ENCODE measurements at places on chromosomes 13 and 19.

DNA sequence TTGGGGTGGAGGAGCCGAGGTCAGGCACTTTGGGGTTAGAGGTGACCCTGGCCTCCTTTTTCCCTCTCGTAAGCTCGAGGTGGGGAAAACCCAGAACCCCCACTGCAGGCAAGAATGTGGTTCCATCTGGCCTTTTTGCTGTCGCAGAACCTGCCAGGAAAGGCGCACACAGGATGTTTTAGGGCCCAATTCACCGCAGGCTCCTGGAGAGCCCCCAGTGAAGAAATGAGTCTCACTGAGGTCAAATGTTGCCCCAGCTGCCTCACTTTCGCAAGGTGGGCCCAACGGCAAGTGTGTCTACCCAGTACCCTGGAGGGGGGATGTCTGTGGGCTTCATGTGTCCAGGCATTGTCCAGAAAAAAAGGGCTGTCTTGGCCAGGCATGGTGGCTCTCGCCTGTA lies 61.8 kb downstream of the PEX11G start:
- DNase-seq = no peak

- DNase-seq = no peak
These were observed at the start of gene F2RL3 for GRCh38 chr19:16888629-16889365. Gene F2RL3 (plus strand): TSS chr19:16888999. CDS start chr19:16889190, 191 bp downstream.

- DNase-seq = no peak
These were observed 14.4 kb upstream of the RUBCNL start for GRCh38 chr13:46401432-46401831.

DNA sequence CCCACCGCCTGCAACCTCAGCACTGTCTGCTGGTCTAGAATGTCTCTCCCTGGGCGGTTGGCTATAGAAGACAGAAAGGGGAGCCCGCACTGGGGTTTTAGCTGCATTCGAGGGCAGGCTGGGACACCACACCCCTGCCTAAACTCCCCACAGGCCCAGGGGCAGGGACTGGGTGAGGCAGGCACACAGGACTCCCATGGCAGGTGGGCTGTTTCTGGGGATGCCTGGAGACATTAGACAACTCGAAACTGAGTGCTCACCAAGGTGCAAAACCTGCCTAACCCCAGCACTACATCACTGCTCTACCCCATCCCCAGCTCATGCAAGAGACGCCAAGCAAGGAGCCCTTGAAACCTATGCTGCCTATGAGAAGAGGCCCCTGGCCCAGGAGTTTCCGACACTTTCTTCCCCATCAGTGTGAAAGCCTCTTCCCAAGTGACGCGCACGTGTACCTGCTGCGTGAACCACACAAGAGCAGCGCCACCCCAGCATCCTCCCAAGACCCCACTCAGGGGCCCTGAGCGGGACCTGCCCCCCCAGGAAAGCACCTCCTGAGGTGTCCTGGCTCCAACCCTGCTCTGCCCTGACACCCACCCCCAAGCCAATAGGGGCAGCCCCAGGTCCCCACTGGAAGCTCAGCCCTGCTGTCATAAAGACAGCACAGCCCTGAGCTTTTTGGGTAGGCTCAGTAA lies 121.2 kb downstream of the TUBA3C start:
- no peak for DNase-seq

DNA sequence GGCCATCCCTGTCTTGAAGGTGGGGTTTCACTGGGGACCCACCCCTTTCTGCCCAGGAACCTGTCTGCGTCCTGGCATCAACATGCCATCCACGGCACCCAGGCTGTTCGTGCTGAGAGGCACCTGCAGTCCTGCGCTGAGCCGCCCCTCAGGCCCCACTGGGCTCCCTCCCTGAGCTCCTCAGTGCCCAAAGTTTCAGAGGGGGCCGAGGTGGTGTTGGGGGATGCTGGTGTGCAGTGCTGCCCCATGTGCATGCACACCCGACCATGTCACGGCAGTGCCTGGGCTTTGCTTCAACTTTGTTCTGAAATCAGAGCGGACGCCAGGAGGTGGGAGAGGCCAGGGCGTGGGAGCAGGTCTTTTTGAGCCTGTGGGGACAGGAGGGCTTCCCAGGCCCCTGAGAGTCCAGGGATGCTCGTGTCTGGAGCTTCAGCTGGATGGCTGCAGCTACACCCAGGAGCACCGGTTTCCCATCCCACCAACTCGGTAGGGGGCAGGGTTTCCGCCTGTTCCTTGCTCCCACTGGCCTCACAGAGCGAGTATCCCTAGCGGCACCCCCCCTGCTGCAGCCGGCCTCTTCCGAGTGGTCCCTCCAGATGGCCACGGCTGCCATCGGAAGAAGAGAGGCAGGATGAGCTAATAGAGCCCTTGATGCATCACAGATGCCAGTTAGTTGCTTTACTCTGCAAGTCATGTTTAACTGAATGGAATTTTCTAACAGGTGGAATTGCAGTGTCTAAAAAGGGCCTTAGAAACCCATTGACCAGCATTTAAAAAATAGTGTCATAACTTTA lies 44.0 kb downstream of the WDFY2 start:
- no peak for DNase-seq

GRCh38 chr19:18736415-18737336 lies 53.2 kb downstream of the CRTC1 start:
- no peak for DNase-seq

GRCh38 chr13:36515466-36515865 lies 83.2 kb downstream of the CCNA1 start:
- no peak for DNase-seq

DNA sequence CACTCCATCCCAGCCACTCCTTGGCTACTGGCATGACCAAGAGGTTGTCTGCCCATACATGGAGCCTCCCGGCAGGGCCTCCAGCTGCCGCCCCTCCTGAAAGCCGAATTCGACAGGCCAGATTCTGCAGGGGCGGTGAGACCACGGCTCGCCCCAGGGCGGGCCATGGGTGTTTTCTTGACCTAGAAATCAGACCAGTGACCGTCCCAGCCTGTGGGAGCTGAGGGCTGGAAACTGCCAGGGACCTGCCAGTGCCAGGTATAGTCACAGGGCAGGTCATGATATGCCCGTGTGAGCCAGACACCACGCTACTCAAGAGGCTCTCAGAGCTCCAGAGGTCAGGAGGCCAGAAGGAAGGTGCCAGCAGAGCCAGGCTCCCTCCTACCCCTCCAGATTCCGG lies 16.8 kb downstream of the DAPK3 start:
- DNase-seq = no peak

GRCh38 chr13:68895696-68896095 lies 1211.9 kb upstream of the ATXN8OS start:
- DNase-seq = no peak

- DNase-seq = peak; percentile 13
These were observed 24.2 kb downstream of the CPAMD8 start for GRCh38 chr19:17002455-17002854.

DNA sequence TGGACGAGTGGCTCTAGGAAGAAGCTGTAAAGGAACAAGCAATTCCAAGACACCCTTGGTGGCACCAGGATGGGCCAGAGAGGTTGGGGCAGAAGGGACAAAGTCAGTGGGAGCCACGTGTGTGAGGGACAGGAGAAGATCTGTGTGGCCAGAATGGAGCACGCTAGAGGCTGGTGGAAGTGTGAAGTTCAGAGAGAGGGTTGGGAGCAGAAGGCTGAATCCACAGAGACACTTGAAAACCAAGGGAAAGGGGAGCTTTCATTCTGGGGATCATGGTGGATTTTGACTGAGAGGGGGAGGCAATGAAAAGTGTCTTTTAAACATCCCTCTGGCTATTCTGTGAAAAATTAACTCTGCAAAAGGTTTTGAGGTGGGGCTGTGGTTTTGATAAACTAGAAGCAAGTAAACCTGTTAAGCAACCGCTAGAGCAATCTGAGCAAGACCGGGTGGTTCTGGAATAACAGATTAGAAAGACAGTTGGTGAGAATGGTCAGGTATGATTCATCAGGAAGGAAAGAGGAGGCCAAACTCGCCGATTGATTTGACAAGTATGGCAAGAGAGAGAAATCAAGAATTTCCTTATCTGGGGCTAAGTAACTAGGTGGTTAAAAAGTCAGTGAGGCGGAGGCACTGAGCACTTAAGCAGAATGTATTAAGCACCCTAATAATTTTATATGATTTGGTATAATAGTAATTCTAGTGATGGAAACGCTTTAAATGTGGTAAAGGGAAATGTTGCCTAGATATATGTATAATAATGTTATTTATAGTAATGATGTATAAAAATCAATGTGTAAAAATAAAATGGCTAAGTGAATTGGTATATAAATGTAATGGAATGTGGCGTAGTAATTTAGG lies 140.0 kb downstream of the MYO16 start:
- DNase-seq = no peak

GRCh38 chr13:23427342-23427843 lies 6.1 kb downstream of the SACS start:
- no peak for DNase-seq

GRCh38 chr13:40190641-40191100 lies 475.8 kb downstream of the FOXO1 start:
- peak; percentile 85 for DNase-seq

DNA sequence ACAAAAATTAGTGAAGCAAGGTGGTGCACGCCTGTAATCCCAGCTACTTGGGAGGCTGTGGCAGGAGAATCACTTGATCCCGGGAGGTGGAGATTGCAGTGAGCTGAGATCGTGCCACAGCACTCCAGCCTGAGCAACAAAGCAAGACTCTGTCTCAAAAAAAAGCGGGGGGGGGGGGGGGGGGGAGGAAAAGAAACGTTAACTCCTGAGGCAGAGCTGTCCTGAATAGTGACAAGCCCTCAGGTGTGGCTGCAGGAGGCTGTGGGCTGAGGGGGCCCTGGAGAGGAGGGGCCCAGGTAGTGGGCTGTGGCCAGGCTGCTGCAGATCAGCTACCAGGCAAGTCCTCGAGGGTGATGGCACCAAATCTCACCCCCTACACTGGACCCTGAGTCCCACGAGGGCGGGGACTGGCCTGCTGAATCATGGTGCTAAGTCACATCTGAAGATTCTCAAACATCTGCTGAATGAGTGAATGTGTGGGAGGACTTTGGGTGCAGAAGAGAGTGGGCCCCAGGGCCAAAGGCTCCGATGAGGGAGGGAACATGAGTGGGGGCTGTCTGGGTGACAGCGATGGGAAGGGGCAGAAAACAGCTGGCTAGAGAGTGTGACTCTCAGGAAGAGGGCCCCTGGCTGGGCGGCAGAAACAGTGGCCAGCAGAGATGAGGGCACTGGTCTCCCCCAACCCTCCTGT lies 24.6 kb upstream of the ATP1A3 start:
- DNase-seq = no peak

DNA sequence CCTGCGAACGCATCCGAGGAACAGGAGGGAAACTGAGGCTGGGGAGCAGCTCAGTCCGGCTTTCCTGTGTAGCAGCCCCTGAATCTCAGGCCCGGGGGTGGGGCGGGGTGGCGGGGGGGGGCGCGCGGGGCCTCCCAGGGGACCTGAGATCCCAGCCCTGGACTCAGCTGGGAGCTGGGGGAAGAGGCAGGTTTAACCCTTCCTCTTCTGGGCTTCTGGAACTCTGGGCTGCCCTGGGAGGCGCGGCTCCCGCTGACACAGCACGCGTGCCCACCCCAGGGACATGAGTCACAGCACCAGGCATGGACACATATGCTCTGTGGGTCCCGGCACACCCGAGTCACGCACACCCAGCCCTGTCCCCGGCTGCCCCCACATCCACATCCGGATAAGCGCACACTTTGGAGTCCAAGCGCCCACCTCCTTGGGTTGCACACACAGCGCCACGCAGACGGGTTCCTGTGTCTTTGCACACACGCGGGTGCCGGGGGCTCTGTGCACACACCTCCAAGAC lies 3.5 kb upstream of the CIRBP start:
- peak; percentile 58 for DNase-seq

- no peak for DNase-seq
These were observed 73.3 kb upstream of the FNDC3A start for GRCh38 chr13:48902368-48902767.

DNA sequence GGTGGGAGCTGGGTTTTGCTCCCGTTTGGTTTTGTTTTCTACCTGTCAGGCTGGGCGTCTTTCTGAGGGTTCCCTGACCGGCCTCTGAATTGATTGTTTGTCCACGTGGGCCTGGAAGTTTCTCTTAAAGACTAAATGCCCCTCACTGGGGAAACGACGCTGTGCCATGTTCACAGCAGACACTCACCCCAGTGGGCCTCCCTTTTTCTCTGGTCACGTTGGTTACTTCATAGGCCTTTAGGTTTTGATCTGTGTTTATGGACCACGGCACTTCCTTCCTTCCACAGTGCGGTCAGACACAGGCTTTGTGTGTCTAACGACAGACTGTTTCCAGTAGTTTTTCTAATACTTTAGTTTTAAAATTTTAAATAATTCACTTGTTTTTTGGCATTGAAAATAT lies 20.1 kb upstream of the NDUFS7 start:
- DNase-seq = peak; percentile 62

GRCh38 chr13:83810136-83810535 lies 72.1 kb downstream of the SLITRK1 start:
- no peak for DNase-seq

DNA sequence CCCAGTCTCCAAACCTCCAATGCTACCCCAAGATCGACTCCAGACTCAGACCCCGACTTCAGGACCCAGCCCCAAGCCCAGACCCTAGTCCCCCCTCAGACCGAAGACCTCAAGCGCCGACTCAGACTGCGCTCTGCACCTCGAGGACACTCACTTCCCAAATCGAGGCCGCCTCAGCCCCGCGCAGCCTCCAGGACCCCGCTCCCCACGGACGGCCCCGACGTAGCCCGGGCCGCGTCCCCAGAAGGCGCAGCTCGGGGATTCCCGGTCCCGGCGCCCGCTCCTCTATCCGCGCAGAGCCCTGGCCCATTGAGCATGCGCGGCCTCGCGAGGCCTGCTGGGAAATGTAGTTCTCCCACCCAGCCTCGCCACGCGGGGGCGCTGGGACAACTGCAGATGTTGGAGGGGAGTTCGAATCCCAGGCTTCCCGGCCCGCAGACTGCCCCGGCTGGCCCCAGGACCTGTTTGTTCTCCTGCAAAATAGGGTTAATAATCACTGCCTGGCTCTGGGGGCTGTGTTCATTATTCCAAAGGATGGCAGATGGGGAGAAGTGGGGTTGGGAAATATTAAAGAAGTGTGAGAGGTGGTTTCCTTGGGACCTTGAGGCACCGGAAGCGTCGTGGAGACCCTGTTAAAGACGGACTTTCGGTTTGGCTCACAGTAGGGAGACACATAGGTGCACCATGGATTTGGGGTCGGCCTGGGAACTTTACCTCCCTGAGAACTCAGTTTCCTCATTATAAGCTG lies at the start of gene APBA3:
Gene APBA3, minus strand, starts transcription at position 311 of the 748 bp plus-strand sequence. CDS start 1,428 bp downstream, outside the sequence.
- DNase-seq = peak; percentile 96

DNA sequence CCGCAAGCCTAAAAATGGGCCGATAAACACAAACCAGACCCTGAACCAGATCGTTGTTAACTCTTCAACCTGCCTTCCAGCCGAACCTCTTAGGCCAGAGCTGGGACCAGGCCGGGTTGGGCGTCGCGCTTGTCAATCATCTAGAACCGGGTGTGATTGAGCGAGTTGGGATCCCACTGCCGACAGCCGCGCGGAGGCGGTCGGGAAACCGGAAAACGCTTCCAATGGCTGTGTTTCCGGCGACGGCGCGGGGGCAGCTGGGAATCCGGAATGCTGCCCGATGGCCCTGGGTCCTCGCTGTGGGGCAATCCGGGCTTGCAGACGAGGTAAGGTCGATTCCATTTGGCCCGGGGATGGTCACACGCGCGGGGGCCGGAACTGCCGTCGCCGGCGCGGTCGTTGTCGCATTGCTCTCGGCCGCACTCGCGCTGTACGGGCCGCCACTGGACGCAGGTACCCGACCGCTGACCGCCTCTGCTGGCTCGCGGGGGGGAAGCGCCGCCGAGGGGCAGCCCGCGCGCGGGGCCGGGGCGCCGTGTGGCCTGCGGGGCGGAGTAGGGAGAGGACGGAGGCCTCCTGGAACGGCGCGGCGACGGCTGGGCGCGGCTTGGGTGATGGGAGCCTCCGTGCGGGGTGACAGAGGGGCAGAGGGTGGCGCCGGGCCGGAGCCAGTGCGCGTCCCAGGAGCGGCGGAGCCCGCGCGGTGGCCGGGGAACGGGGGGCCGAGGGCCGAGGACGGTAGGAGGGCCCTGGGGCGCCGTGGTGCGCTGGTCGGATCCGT lies at the start of gene NAXD:
Gene NAXD, plus strand, starts transcription at position 224 of the 781 bp plus-strand sequence. Its CDS starts 57 bp downstream, at position 281.
- DNase-seq = peak; percentile 44
